GOT3 (cell line): ENCODE measurements at places on chromosomes 16 and 17.
A peak's percentile ranks its signal among the peaks of the same experiment; 100 is the strongest.

GRCh38 chr16:66741950-66742808 lies 9.2 kb downstream of the DYNC1LI2 start:
- DNase-seq: no peak

GRCh38 chr17:7021993-7022778 lies 664 bp upstream of the BCL6B start:
- DNase-seq: peak; percentile 42

DNA sequence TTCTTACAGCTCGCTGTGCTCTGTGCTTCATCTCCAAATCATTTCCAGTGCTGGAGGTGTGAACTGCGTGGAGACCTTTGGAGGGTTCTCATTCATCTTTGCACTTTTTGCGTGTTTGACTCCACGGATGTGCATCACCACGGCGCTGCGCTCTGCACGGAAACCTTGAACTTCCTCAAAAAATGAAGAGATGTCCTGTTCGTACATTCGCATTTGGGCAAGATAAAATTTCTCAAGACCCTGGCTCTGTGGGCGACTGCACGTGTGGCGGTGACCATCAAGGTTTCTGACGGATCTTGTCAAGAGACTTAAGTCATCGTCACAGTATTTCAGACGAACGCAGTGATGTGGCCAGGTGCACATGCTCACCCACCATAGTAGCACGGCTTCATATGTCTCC lies 10.3 kb upstream of the PVALEF start:
- no peak for DNase-seq

DNA sequence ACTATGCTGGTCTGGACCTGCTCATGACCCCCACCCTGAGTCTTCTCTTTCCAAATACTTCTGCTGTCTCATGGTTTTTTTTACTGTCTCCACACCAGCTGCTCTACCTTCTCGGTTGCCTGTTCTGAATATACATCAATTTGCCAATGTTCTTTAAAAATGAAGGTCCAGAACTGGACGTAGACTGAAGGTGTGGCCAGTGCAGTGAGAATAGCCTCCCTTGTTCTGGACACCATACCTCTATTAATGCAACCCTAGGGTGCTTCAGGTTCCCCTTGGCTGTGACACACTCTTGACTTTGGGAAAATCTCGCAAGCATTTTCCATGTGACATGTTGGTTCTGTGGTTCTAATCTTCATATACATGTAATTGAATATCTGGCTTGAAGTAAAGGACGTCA lies 15.3 kb upstream of the IL21R start:
- DNase-seq: no peak

DNA sequence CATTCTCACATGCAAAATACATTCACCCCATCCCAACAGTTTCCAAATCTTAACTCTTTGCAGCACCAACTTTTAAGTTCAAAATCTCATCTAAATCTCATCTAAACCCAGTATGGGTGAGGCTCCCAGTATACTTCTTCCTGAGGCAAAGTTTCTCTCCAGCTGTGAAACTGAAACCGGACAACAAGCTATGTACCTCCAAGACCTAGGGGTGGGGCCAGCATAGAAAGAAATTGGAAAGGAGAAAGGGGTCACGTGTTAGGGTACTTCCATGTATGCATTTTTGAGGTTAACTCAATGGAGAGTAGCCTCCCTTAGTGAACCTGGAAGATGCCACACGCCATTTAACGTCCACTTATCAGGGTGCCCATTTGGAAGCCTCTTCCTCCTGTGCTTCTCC lies 23.9 kb upstream of the LRRC75A start:
- no peak for DNase-seq

DNA sequence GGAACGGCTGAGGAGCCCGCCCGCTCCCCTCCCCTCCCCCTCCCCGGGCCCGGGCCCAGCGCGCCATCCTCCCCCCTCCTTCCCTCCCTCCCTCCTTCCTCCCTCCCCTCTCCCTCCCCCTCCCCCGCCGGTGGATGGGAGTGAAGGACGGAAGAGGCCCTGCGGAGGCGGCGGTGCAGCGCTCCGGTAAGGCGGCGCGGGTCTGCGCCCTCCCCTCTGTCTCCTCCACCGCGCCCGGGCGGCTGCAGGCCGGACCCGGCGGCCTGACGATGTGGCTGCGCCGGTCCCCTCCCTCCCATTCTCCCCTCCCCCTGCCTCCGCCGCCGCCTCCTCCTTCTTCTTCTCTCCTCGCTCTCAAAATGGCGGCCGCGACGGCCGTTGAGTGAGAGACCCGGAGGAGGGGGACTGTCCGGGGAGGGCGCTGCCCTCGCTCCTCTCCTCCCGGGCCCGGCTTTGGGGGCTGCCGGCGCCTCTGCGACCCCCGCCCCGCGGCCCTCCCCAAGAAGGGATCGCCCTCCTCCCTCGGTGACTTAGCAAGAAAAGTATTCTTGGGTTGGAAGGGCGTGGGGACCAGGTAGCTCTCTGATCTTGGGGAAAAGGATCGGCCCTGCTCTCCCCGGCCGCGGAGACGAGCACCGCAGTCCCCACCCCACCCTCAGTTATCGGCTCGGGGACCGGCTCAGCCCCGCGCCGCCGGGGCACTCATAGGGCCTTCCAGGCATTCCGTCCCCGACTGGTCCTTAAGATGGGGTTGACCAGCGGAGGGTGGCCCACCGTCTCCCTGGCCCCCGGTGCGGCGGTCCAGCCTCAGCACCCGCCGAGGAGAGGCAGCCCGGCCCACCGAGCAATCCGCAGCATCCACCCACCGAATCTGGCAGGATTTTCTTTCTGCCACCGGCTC lies 617 bp downstream of the PAFAH1B1 start:
- DNase-seq: no peak

GRCh38 chr17:50219342-50219741 lies 17.9 kb upstream of the COL1A1 start:
- DNase-seq: no peak

DNA sequence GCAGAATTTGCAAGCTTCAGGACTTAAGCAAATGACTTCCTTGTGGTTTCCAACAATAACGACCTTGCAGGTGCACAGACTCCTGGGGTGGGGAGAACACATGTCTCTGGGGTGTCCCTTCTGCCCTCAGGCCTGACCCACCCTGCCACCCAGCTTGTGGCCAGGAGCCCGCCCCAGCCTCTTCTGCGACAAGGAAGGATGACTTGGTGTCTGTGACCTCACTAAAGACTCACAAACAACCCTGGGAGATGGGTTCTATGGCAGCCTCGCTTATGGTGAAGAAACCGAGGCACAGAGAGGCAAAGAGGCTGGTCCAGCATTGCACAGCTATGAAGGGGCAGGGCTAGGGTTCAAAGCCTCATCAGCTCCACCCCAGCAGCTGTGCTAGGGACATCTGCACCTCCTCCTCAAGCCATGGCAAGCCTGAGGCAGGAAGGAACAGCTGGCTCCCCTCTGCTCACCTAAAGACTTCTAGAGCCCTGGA lies 2.6 kb downstream of the ATP2A3 start:
- DNase-seq: no peak

DNA sequence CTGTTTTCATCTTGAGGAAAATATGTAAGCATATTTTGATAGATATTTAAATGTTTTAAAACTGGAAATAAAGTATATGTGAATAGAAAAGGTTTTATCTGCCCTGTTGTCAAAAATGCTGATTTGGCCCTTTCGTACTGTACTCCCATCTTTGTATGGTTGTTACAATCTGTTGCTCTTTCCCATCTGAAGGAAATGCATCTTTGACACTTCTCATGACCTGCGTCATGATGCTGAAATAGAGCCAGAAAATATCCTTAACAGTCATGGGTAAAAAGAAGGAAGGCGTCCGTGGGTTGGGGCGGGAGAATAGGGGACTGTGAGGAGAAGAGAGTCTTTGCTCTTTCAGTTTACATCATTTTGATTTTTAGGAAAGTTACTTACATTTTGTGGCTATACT lies 327.7 kb downstream of the BCAS3 start:
- no peak for DNase-seq

GRCh38 chr16:3087243-3088235 lies 11.6 kb downstream of the ZSCAN10 start:
- no peak for DNase-seq

DNA sequence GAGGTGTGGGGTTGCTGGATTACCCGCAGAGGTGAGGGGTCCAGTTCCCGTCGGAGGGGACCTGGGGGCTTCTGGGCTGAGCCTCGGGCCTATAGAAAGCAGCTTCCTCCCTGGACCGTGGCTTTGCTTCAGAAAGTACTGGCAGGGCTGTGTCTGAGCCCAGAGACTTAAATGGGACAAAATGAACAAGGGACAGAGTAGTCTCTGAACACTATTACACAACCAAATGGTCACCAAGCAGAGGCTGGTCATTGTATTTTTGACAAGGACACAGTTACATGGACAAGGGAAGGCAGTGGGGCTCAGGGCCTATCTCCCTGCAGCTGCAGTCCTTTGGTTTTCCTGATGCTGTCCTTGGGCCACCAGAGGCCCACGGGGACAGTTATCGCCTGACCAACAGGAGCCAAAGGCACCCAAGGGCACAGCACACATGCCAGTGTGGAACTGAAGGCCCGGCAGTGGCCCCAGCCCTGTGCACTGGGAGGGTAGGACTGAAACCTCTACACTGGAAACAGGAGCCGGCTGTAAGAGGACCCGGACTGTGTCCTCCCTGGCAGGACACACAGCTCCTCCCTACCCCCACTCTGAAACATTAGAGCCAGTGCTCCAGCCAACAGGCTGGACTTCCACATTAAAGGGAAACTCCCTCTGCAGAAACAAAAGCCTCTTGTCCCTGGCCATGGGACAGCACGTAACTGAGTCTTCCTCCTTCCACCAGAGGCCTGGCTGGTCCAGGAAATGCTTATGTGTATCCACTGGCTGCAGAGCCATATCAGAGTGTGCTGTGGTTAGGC lies 26.0 kb upstream of the ERN1 start:
- no peak for DNase-seq

DNA sequence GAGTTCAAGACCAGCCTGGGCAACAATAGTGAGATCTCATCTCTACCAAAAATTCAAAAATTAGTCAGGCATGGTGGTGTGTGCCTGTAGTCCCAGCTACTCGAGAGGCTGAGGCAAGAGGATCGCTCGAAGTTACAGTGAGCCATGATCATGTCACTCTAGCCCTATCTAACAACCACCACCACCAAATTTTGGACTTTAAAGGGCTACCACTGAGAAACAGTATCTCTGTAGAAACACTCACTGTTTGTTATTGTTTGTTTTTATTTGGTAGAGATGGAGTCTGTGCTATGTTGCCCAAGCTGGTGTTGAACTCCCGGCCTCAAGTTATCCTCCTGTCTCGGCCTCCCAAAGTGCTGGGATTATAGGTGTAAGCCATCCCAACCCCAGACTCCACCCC lies 1.3 kb upstream of the UBALD2 start:
- no peak for DNase-seq

DNA sequence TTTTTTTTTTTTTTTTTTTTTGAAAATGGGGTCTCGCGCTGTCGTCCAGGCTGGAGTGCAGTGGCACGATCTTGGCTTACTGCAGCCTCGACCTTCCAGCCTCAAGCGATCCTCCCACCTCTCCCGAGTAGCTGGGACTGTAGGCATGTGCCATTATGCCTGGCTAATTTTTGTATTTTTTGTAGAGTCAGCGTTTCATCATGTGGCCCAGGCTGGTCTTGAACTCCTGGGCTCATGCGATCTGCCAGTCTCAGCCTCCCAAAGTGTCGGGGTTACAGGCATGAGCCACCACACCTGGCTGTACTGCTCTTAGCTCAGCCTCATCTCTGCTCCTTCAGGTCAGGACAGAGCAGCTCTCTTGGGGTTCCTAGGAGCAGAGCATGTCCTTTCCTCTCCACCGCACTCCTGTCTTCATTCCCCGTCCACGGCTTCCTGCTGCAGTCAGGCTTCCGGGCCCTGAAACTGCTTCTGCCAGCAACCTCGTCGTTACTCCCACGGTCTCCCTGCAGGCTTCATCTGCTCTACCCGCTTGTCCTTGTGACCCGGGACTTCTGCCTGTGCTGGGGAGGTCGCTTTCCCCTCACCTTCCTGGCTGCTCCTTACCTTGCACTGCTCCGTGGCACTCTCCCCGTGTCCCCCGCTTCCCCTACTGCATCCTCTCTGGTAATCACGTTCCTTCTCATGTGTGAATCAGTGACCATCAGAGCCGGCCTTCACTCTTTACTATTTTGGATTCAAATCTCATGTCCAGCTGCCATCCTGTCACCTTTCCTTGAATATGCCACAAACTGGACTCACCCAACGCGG lies 38.0 kb downstream of the PRMT7 start:
- DNase-seq: no peak

- DNase-seq: no peak
These were observed 136.2 kb upstream of the SALL1 start for GRCh38 chr16:51287121-51287755.

- no peak for DNase-seq
These were observed 22.2 kb upstream of the DNAH17 start for GRCh38 chr17:78599419-78599818.

- no peak for DNase-seq
These were observed 95.2 kb upstream of the AXIN2 start for GRCh38 chr17:65656390-65657250.

DNA sequence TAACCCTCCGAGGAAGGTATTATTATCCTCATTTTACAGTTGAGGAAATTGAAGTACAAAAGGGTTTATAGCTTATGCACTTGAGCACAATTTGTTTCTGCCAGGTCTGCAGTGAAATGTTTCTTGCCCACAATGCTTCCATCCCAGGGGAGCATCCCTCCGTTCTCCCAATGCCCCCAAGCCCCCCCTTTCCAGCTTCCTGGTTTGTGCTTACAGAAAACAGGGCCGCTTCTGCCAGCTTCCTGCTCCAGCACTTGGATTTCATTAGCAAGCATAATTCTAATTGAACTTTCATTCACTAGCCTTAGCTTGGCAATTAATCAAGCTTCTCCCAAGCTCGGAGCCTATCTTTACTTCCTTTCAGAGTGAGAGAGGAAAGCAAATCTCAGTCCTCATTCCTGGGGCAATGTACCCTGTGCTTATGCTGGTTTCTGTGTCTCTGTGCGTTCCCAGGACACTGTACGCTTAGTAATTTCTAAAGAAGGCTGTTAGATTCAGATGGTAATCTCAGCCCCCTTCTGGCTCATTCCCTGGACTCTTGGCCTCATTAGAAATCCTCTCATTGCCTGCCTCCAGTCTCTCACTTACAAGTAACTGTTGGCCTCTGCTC lies 141.6 kb downstream of the HS3ST2 start:
- DNase-seq: no peak

- no peak for DNase-seq
These were observed 25.1 kb downstream of the CD300LG start for GRCh38 chr17:43871946-43872690.

- DNase-seq: no peak
These were observed 5.3 kb upstream of the MKS1 start for GRCh38 chr17:58224315-58224714.

- DNase-seq: no peak
These were observed 11.7 kb downstream of the ANKRD11 start for GRCh38 chr16:89478576-89479221.

DNA sequence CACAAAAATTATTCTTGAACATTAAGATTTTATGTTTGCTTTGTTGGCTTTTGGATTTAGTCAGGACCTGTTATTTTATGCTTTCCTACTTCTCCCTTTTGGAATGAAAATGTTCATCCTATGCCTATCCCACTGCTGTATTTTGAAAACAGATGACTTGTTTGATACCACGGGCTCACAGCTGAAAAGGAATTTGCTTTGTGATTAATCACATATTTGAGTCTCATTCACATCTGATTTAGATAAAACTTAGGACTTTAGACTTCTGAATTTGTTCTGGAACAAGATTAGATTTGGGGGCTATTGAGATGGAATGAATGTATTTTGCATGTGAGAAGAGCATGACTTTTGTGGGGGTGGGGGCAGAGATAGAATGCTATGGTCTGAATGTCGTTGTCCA lies 1012.6 kb downstream of the CDH11 start:
- DNase-seq: no peak
